ENCODE measurements at places on chromosomes 1 and 21.

- no peak for DNase-seq
Measured at GRCh38 chr1:35556484-35557117, 602 bp downstream of the KIAA0319L start.

- no peak for DNase-seq
Measured at GRCh38 chr1:113691184-113691583, 68.1 kb downstream of the PHTF1 start.

- no peak for DNase-seq
Measured at GRCh38 chr1:38740487-38740886, 119.1 kb downstream of the RRAGC start.

- no peak for DNase-seq
Measured at GRCh38 chr1:240474133-240474614, 137.8 kb downstream of the GREM2 start.

DNA sequence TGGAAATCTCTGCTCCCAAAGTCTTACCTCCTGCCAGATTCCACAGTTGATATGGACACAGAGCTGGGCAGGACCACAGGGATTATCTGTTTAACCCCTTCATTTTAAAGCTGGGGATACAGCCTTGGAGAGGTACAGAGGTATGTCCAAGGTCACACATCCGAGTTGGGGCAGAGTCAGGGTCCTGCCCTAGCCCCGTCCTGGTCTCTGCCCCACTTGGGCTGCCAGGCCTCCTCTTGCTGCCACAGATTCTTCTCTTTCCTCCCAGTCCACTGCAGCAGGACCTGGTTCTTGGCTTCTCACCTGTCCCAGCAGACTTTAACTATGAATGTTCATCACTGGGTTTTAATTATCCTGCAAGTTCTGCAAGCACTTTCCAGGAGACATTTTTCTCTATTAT, 258.3 kb downstream of the MATN1 start:
- DNase-seq: no peak

- DNase-seq: no peak
Measured at GRCh38 chr1:17130138-17130635, 10.9 kb upstream of the PADI2 start.

GRCh38 chr1:245516284-245516759, 361.5 kb downstream of the KIF26B start:
- DNase-seq: no peak

DNA sequence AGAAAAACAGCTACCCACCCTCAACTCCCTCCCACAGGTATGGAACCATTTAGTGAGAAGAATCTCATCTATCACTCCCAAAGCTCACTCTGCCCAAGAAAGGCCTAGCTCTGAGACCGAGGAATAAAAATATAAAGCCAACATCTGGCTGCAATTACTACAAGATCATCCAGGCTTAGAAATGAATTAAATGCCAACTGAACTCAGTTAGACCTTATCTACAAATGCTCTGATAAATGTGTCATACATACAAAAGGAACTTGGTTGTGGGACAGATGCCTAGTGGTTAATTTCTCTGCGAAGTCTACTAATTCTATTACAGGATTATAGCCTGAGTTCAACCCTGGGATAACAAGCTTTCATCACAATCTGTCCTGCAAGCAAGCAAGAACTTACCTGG, 6.7 kb downstream of the ADIPOR1 start:
- no peak for DNase-seq

GRCh38 chr1:204227351-204227750, 13.6 kb upstream of the GOLT1A start:
- DNase-seq: no peak

- DNase-seq: no peak
Measured at GRCh38 chr1:212698467-212699103, 1.1 kb downstream of the BATF3 start.
